Tibial nerve (tissue), 4 donors: ENCODE measurements at places on chromosomes 5 and 9.
A peak's percentile ranks its signal among the peaks of the same experiment; 100 is the strongest.

DNA sequence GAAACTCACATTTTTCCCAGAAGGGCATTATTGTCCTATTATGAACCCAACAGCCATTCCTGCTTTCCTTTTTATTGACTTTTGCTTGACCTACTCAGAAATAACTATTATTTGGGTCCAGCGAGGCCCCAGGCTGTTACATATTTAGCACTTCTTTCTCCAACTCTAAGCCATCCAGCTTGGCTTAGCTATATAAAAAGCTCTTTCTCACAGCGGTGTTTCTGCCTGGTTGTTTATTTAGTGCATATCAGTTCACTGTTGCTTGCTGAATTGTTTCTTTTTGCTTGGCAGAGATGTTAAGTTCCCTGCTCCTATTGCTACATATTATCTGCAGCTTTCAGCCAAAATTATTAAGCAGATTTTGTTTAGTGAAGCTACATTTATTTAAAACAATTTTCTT lies 1156.8 kb upstream of the SEMA6A start:
- no peak overlapping the region for H3K4me3 ChIP-seq
- H3K36me3 ChIP-seq, result no peaks in the 10 kb centered on the region
- H3K4me1 ChIP-seq, result no peaks in the 10 kb centered on the region

DNA sequence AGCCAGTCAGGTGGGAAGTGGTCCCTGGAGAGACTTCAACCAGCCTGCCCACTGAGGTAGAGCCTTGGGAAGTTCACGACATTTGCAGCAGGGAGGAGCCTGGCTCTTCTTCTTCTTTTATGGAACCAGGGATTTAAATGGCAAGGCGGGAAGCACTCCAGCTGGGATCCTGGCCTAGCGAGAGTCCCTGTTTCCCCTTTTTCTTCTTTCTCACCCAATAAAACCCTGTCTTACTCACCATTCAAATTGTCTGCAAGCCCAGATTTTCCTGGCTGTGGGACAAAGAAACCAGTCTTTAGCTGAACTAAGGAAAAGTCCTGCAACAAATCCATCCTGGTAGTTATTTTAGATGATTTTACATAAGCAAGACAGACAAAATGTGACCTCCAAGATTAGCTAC lies 503.7 kb downstream of the CDH10 start:
- H3K4me3 ChIP-seq, result no peak overlapping the region
- H3K4me1 ChIP-seq, result peaks cover 8% of the 10 kb centered on the region
- H3K36me3 ChIP-seq, result no peaks in the 10 kb centered on the region
- no peak overlapping the region for H3K27ac ChIP-seq
- H3K27me3 ChIP-seq, result no peaks in the 10 kb centered on the region

- H3K36me3 ChIP-seq, result no peaks in the 10 kb centered on the region
- H3K4me3 ChIP-seq, result no peak overlapping the region
- no peaks in the 10 kb centered on the region for H3K27me3 ChIP-seq
- no peaks in the 10 kb centered on the region for H3K4me1 ChIP-seq
These were observed 127.2 kb upstream of the PITX1 start for GRCh38 chr5:135161221-135161620.

DNA sequence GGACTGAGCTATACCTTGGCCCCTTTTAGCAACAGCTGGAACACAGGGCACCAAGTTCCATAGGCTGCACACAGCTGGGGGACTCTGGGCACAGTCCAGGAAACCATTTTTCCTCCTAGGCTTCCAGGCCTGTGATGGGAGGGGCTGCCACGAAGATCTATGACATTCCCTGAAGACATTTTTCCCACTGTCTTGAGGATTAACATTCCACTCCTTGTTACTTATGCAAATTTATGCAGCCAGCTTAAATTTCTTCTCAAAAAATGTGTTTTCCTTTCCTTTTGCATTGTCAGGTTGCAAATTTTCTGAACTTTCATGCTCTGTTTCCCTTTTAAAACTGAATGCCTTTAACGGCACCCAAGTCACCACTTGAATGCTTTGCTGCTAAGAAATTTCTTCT lies 580.1 kb upstream of the FTMT start:
- H3K36me3 ChIP-seq, result no peaks in the 10 kb centered on the region
- no peak for DNase-seq
- H3K4me3 ChIP-seq, result no peak overlapping the region
- H3K27me3 ChIP-seq, result no peaks in the 10 kb centered on the region
- no peak overlapping the region for H3K27ac ChIP-seq

GRCh38 chr9:16515879-16516301 lies 354.6 kb downstream of the BNC2 start:
- H3K4me1 ChIP-seq, result peaks cover 45% of the 10 kb centered on the region
- no peaks in the 10 kb centered on the region for H3K27me3 ChIP-seq
- no peak overlapping the region for H3K4me3 ChIP-seq
- no peak overlapping the region for H3K27ac ChIP-seq
- peak; percentile 31 for DNase-seq
- H3K36me3 ChIP-seq, result no peaks in the 10 kb centered on the region

DNA sequence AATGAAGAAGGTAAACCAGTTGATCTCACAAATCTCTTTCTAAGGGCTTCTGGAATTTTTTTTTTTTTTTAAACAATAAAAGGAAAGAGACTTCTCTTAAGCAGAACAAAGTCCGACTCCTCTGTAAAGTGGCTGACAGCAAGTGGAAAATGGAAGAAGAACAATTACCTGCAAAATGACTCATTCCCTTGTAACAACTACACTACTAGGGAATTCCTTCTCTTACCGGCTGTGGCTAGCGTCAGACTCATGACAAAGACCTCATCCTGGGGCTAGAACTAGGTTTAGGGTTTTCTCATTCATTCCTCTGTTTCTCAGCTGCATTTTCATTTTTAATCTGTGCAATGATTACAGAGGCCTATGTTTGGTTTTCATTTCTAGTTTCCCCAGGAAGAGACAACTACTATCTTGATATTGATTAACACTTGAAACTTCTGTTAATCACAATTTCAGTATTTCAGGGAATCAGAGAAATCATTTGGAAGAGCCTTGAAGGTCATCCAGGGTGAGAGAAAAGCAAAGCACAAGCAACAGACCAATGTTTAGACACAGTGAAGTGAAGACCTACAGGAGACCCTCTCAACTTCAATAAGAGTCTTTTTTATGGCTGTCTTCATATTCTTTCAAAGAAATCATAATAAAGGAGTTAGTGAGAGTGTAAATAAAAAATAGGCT lies 437.9 kb downstream of the RAB3C start:
- H3K4me1 ChIP-seq, result no peaks in the 10 kb centered on the region
- no peak overlapping the region for H3K4me3 ChIP-seq
- no peaks in the 10 kb centered on the region for H3K36me3 ChIP-seq
- no peaks in the 10 kb centered on the region for H3K27me3 ChIP-seq

DNA sequence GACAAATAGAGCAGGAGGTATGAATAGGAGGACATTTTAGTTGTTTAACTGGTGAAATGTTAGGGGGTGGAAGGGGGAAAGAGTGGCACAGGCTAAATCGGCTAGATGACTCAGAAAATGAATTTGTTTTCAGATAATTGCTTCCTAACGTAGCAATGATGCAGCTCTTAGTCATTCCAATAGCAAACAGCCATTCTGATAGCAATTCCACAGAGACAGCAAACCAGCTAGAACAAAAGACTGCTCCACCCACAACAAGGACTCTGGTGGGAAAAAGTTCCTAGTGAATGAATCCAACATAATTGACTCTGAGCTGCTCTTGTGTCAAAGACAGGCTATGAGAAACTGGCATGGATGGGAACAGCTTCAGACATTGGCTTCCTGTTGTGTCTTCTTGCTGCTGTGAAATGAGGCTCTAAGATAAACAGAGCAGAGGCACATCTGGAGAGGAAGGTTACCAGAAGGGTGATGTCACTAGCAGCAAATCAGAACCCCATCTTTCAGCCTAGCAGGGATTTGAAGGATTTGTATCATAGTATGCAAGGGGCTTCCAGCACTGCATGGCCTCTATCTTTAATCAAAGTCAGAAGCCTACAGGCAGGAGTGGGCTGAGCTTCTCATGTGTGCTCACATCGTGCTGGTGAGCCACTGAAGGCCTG lies 28.1 kb upstream of the F2RL1 start:
- no peak overlapping the region for H3K27ac ChIP-seq
- DNase-seq, result no peak
- H3K4me1 ChIP-seq, result peaks cover 29% of the 10 kb centered on the region
- H3K4me3 ChIP-seq, result no peak overlapping the region
- no peaks in the 10 kb centered on the region for H3K27me3 ChIP-seq
- no peaks in the 10 kb centered on the region for H3K36me3 ChIP-seq

- no peak overlapping the region for H3K27ac ChIP-seq
- DNase-seq, result no peak
- H3K36me3 ChIP-seq, result no peaks in the 10 kb centered on the region
- H3K27me3 ChIP-seq, result no peaks in the 10 kb centered on the region
- no peaks in the 10 kb centered on the region for H3K4me1 ChIP-seq
These were observed 20.2 kb upstream of the SPZ1 start for GRCh38 chr5:80299601-80300000.

- DNase-seq, result no peak
- no peaks in the 10 kb centered on the region for H3K36me3 ChIP-seq
- H3K4me3 ChIP-seq, result no peak overlapping the region
- no peaks in the 10 kb centered on the region for H3K4me1 ChIP-seq
- H3K27me3 ChIP-seq, result no peaks in the 10 kb centered on the region
These were observed 81.5 kb downstream of the DAB2IP start for GRCh38 chr9:121732886-121733285.

GRCh38 chr9:131658377-131659129 lies 81.3 kb downstream of the RAPGEF1 start:
- H3K27ac ChIP-seq, result no peak overlapping the region
- H3K36me3 ChIP-seq, result no peaks in the 10 kb centered on the region
- no peak for DNase-seq
- H3K4me3 ChIP-seq, result no peak overlapping the region
- no peaks in the 10 kb centered on the region for H3K27me3 ChIP-seq

- H3K27me3 ChIP-seq, result no peaks in the 10 kb centered on the region
- no peaks in the 10 kb centered on the region for H3K36me3 ChIP-seq
- H3K4me3 ChIP-seq, result no peak overlapping the region
- H3K27ac ChIP-seq, result no peak overlapping the region
These were observed 237.9 kb downstream of the IRX1 start for GRCh38 chr5:3833566-3833965.

- peak; percentile 47 for DNase-seq
- H3K4me1 ChIP-seq, result no peaks in the 10 kb centered on the region
- no peaks in the 10 kb centered on the region for H3K27me3 ChIP-seq
These were observed 343.1 kb downstream of the OSTF1 start for GRCh38 chr9:75431375-75431774.

DNA sequence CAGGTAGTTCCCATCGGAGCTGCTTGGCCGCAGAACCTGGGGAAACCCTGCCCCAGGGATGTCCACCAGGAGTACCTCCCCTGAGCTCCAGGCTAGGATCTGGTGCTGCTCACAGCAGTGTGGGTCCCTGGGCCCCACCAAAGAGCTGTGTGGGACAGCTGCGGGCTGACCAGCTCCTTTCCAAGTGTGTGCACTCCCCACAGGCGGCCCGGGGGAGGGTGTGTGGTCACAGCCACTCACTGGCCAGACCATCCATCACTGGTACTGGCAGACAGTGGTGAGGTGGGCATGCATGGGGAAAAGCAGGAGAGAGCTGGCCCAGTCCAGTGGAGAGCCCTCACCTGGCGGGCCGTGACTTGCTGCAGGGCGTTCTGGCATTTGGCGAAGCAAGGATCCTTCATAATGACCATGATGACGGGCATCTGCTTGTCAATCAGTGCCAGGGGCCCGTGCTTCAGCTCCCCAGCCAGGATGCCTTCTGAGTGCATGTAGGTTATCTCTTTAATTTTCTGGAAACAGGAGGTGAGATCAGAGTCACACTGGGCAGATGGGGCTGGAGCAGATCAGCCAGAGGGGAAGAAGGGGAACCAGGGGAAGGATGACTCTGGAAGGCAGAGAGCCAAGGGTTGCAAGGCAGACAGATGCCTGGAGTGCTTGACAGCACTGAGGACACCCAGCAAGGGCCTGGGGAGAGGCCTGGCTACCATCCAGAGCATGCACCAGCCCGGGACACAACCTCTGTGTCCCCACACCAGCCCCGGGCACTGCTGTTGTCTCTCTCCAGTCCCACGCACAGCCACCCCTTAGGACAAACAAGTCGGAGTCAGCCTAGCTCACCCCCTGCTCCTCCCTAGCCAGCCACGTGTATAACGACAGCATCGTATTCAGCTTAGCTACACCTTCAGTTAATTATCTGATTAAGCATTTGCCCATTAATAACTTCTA lies 12.8 kb upstream of the MAPK9 start:
- no peaks in the 10 kb centered on the region for H3K4me1 ChIP-seq
- H3K36me3 ChIP-seq, result no peaks in the 10 kb centered on the region
- H3K27ac ChIP-seq, result no peak overlapping the region
- no peak for DNase-seq
- H3K27me3 ChIP-seq, result no peaks in the 10 kb centered on the region

- no peaks in the 10 kb centered on the region for H3K36me3 ChIP-seq
- no peak overlapping the region for H3K27ac ChIP-seq
- no peak for DNase-seq
These were observed 160.8 kb downstream of the TSSK1B start for GRCh38 chr5:113273948-113274347.

DNA sequence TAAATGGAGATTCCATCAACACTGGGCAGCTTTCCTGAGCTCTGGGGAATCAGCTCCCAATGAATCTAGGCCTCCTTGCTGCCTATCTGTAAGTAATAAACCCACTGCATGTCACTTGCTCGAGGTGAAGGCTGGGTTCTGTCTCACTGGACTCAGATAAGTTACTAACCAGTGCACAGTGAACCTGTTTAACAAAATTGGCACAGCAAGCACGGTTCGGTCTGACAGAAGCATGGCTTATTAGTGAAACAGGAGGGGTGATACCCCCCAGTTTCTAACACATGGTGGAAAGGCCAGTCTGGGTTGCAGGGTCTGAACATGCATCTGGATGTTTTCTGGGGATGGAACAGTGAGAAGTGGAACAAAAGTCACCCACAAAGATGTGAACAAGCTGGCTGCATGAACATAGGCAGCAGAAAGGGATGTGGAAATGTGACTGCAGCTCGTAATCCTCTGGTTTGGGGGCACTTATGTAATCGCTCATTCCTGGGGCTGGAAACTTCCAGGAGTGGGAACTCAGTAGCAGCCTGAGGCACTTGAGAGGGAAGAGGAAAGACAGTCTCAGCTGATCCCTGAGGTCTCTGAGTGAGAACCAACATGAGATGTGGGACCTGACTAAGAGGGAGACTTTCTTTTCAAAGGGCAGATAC lies 37.7 kb downstream of the UGT3A2 start:
- DNase-seq, result no peak
- no peak overlapping the region for H3K27ac ChIP-seq
- H3K27me3 ChIP-seq, result no peaks in the 10 kb centered on the region
- no peaks in the 10 kb centered on the region for H3K4me1 ChIP-seq
- no peaks in the 10 kb centered on the region for H3K36me3 ChIP-seq

DNA sequence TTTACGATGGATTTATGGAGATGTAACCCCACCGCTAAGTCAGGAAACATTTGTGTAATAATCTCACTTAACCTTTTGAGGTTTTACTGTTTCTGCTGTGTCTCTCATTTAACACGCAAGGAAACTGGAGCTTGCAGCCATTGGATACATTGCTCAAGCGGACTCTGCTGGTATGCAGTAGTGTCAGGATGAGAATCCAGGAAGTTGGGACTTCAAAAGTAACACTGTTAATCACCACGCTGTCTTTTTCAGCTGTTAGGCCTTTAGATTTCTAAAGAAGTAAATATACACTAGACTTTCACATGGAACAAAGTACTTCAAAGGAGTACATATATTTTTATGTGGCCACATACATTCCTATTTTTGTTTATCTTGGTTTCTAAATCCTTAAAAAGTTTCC lies 114.7 kb downstream of the LPAR1 start:
- no peak for DNase-seq
- H3K27ac ChIP-seq, result no peak overlapping the region
- H3K27me3 ChIP-seq, result no peaks in the 10 kb centered on the region
- no peak overlapping the region for H3K4me3 ChIP-seq
- peaks cover 15% of the 10 kb centered on the region for H3K4me1 ChIP-seq

GRCh38 chr5:89849830-89850512 lies 559.6 kb downstream of the CETN3 start:
- H3K36me3 ChIP-seq, result no peaks in the 10 kb centered on the region
- no peak overlapping the region for H3K27ac ChIP-seq
- H3K4me3 ChIP-seq, result no peak overlapping the region
- H3K27me3 ChIP-seq, result no peaks in the 10 kb centered on the region
- H3K4me1 ChIP-seq, result no peaks in the 10 kb centered on the region
